NCI-H2227 treated with DMSO at 0.1 percent for 48 hours (cell line): ENCODE measurements at places on chromosomes 13 and 19.

DNA sequence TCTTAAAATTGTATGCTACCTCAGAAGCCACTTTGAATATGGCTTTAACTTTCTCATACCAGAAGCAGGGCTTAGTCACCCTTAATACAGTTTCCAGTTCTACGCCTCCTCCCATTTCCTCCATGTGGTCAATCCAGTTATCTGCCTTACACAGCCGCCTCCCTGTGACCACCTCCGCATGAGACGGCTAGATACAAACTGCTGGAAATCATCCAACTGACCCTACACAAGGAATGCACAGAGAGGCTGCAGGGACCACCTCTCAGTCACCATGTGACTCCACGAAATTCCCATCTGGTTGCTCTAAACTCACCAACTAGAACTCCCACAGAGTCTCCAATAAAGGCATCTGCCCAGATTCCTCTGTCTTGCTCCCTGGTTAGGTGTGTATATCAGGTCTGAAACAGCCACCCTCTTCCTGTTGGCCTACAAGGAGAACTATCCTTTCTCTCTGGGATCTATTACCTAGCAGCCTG is 6.8 kb downstream of the ZNF564 start:
- no peak for DNase-seq

DNA sequence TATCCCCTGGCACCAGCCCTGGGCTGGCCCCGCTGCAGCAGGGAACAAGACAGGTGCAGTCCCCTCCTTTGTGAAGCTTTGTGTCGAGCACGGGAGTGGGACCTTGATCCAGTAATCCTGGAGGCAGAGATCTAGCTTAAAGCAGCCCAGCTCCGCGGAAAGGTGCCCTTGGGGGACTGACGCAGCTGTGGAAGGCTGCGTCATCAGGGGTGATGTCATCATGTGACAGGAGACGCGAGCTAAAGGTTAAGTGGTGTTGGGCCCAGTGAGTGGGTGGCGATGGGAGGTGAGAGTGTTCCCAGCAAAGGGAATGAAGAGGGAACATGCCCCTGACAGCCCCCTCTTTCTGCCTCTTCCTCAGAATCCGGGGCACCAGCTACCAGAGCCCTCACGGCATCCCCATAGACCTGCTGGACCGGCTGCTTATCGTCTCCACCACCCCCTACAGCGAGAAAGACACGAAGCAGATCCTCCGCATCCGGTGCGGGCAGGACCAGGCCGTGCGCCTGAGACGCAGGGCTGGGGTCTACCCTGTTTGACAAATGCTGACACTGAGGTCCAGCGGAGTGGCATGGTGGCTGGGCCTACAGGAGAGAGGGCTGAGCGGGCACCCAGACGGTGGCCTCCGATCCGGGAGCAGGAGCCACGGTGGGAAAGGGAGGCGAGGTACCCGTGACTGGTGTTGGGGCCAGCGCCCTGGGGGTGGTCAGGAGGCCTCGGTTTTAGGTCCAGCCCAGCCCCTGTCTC is 2.6 kb downstream of the LHB start:
- no peak for DNase-seq

GRCh38 chr13:111953546-111954178 is 113.3 kb upstream of the SOX1 start:
- no peak for DNase-seq

DNA sequence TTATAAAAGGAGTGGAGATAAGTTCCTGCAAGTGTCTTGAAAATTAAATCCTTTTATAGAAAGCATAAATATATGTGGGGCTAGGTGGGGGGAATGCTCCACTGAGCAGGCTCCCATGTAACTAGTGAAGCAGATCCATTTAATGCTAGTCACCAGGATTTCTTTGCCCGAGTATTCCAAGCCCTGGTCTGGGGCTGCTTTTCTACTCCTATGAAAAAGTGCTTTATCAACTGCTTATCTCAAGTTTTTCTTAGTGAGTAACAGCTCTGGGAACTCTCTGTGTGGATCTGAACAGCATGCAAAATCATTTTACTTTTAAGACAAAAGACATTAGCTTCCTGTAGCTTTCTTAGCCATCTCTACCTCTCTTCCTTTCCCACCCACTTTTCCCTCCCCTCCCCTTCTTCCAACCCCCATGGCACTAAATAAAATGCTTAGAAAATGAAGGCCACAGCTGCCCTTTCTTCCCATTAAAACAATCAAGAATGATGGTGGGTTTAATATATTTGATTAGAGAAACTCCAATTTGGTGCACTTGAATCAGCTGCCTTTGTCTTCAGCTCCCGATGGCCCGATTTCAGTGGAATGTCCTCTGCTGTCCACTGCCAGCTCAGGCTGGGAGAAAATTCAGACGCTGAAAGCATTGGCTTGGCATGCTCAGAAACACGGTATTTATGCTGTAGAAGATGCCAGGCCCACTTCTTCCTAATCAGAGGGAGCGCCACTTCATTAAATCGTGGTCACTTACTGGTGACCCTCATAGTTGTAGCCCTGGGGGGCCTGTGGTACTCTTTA is 475.1 kb downstream of the FOXO1 start:
- no peak for DNase-seq

- peak; percentile 9 for DNase-seq
Observed at GRCh38 chr19:44570984-44571684, 41.7 kb upstream of the CEACAM20 start.

DNA sequence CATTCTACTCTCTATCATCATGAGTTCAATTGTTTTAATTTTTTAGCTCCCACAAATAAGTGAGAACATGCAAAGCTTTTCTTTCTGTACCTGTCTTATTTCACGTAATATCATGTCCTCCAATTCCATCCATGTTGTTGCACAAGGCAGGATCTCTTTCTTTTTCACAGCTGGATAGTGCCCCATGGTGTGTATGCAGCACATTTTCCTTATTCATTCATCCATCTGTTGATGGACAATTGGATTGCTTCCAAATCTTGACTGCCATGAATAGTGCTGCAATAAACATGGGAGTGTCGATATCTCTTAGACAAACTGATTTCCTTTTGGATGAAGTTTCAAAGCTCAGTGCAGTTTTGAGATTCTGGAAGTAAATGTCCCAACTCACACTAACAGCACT is 326.9 kb downstream of the FGF9 start:
- DNase-seq, result no peak
